ENCODE measurements at places on chromosomes 3 and 15.

DNA sequence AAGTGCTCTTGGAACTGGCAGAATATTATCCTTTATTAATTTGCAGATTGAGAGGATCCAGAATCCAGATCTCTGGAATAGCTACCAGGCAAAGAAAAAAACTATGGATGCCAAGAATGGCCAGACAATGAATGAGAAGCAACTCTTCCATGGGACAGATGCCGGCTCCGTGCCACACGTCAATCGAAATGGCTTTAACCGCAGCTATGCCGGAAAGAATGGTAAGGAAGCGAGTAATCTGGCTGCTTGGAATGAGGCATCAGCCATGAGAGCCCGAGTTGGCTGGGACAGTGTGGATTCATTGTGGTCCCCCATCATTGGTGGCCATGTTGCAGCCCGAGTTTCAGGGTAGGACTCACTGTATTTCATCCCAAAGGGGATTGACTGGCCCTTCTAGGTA lies 47.1 kb downstream of the PARP14 start:
- DNase-seq, result peak; percentile 7

- no peak for DNase-seq
Measured at GRCh38 chr15:76200641-76201105, 110.6 kb downstream of the ETFA start.

DNA sequence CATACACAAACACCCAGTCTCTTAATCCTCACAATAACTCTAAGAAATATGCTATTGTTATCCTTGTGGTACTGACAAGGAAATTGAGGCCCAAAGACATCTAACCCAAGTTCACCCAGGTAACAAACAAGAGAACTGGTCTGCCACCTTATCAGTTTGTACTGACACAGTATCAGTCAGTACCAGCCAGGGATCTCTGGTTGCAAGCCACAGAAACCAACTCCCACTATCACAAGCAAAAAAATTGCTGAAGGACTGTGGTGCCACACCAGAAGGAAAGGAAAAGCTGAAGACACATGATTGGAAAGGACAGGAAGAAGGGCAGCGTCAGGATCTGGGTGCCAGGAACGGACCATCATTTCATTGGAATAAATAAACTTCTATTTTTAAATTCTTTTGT lies 63.8 kb upstream of the GLCE start:
- DNase-seq, result no peak

GRCh38 chr3:38707730-38708129 lies 58.2 kb upstream of the SCN5A start:
- DNase-seq, result no peak
